ENCODE measurements at places on chromosomes 4 and X.

DNA sequence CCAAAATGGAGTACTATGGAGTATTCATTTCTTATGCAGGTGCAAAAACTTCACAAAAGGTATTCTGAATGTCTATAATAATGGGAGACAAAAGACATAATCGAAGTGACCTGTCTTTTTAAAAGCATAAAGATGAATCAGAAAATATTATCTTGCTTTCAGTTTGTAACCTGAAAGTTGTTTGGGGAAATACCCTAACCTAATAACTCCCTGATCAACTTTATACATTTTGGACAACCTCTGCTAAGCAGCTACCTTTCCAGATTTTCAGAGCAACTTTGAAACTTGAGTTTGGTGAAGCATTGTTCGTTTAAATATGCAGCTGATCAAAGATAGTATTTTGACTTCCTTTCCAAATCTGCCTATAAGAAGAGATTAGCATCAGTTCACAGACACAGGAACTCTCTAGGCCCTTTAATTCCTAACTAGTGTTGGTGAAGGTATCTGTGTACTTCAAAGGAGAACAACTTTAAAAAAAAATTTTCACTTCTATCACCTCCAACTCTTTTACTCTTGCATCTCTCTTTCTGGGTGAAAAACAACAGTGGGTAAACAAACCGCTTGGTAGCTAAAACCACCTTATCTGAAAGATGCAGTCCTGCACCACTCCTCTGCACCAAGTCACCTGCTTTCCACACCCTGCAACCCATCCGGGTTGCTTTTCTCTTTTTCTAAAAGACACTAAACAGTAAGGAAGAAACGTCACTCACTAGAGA lies 26.5 kb downstream of the CD40LG start:
- no peak for DNase-seq

GRCh38 chr4:177100307-177100706 lies 209.4 kb upstream of the NEIL3 start:
- DNase-seq, result no peak

DNA sequence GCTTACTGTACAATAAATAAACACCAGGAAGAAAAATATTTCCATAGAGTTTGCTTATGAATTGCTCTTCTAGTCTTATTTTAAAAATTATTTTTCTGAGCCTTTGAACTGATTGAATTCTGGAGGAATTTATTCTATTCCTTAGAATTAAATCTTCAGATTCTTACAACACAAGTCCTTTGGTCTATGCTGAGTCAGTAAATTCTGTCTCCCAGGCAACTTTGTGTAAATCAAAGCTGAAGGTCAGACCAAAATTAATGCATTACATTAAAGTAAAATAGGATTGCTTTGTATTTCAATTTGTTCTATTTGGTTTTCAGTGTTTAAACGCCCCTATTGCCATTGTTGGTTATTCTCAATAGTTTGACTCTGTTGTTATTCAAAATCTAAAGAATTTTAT lies 26.8 kb upstream of the STPG2 start:
- DNase-seq, result no peak

GRCh38 chr4:182062936-182063335 lies 180.3 kb upstream of the TENM3 start:
- DNase-seq, result no peak

DNA sequence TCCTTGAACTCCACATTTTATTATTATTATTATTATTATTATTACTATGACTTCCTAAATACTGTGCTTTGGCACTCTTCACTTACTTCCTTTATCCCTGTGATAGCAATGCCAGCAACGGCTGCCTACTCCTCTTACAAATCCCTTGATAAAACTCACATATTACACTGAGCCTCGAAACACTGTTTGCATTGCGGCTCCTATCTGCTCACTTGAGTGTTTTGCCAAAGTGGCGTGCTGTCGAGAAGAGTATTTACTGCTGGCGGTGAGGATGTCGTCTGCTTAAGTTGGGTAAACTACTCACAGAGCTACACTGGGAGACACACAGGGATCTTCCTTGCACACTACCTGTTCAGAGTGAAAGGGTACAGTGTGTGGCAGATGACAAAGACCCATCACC lies 143.4 kb upstream of the VCX3A start:
- DNase-seq, result no peak

DNA sequence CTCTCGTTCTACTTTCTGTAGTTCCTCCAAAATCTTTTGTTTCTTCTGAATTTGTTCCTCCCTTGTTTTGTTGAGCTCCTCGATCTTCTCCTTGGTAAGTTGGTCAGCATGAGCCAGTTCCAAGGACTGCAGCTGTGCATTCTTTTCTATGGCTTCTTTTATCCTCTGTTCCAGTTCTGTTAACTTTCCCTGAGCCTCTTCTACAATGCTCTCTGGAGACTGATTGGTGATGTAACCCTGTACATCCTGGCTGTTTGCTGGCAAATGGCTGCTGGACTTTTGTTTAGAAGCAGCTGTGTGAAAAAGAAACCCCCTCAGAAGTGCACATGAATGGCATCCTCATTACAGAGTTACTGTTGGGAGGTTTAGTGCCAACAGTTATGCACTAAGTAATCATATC lies 70.5 kb upstream of the COX18 start:
- no peak for DNase-seq

DNA sequence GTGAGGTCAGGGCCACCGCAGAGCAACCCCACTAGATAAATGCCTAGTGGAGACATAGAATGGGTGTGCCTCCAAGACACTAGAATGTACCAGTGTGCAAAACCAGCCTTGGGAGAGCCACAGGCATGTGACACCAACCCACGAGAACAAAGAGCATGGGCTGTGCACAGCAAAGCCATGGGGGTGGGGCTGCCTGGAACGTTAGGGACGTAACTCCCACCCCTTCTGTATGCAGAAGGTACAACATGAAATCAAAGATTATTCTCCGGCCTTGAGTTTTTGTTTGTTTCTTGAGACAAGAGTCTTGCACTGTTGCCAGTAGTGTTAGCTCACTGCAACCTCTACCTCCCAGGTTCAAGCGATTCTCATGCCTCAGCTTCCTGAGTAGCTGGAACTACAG lies 99.5 kb downstream of the MID1IP1 start:
- DNase-seq, result no peak

DNA sequence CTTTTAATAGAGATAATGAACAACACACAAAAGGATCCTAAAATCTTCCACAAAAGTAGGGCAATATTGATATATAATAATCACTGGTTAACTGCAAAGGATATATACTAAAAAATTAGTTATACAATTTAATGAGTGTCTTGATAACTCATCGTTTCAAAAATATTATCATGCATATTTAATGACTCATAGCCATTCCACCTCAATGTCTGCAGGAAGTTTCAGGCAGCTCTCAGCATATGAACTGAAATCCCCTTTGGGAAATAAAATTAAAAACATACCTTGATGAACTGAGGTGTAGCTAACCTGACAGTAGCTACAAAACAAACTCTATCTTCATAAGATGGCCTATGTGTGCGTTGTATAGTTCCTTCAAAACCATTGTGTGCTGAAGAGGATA lies 62.9 kb downstream of the TMEM165 start:
- DNase-seq, result no peak

GRCh38 chr4:28254003-28254402 lies 1393.4 kb downstream of the STIM2 start:
- no peak for DNase-seq

DNA sequence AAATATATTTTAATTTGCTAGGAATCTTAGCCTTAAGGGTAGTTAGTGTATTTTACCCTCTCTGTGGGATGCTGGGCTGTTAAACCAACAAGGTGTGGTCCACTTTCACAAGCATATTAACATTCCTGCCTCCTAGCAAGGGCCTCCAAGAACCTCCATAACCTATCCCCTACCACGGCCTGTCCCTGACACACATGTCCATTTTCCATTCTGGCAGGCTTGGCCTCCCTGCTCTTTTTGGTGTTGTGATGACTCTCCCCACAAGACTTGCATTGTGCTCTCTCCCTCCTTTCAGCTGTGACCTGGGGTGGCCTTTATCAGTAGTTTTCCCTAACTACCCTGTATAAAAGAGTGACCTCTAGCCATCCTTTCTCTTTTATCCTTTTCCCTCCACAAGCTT lies 120.2 kb downstream of the KLHL8 start:
- DNase-seq, result no peak

- DNase-seq, result no peak
These were observed 299.5 kb upstream of the KLF3 start for GRCh38 chr4:38364383-38364963.

- DNase-seq, result no peak
These were observed 57.4 kb downstream of the NSD2 start for GRCh38 chr4:1928356-1929239.

GRCh38 chrX:150715184-150715583 lies 22.0 kb downstream of the MTMR1 start:
- no peak for DNase-seq

- no peak for DNase-seq
These were observed 34.8 kb downstream of the IGFBP7 start for GRCh38 chr4:57075367-57075766.

DNA sequence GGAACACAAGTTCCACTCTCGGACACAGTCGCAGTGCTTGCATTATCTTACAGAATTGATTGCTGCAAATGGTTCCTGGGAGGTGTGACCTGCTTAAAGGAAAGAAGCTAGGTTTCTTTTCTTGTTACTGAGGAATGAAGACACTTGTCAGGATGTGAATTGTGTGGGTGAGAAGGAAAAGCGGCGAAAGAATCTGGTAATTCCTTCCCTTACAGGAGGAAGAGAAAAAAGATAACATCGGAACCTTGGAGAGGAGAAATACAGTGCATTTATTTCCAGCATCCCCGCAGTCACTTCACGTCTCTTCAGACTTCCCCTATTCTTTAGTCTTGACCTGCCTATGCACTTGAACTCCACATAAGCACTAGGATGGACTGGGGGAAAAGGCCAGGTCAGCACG lies 389 bp upstream of the CCSER1 start:
- DNase-seq, result no peak

GRCh38 chr4:158327525-158327924 lies 117.2 kb downstream of the TMEM144 start:
- no peak for DNase-seq

DNA sequence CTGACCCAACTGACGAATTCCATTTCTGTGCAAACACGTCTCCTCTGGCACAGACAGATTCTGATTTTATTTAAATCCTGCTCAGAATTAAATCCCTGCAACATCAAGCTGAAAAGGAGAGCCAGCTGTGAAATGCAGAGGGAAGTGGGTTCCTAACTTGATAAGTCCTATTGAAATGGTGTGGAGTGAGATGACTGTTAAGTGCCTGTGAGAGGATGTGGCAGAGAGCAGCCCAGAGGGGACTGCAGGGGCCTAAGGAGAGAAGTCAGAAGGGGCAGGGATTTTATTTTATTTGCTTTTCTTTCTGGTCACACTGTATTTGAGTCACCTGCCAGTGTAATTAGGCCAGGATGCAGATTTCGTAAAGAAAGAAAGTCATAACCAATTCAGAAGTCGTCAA lies 277.4 kb downstream of the NKX6-1 start:
- no peak for DNase-seq

Measured in activated CD4-positive, CD25-positive, alpha-beta regulatory T cell treated with anti-CD3 and anti-CD28 coated beads, Interleukin-2, amount 50 U/mL, for 16 hours (primary cell).